ENCODE measurements at places on chromosomes 11 and 22.

DNA sequence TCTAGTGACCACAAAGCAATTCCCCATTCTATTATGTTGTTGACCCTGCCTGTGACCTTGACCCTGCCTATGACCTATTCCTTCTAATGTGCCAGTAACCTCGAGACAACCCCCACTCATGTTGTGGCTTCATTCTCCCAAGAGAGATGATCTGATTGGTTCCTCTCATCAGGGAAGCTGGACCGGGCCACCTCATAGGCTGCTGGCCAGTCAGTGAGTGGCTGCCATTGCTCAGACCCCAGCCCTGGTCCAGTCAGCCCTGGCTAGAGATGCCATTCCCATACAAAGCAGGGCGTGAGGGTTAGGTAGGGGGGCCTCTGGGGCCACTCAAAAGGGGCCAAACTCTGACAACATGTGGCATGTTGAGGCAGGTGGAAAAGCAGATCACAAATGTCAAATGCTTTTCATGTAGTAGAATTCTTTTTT lies 11.9 kb downstream of the SLC29A2 start:
- DNase-seq: no peak

DNA sequence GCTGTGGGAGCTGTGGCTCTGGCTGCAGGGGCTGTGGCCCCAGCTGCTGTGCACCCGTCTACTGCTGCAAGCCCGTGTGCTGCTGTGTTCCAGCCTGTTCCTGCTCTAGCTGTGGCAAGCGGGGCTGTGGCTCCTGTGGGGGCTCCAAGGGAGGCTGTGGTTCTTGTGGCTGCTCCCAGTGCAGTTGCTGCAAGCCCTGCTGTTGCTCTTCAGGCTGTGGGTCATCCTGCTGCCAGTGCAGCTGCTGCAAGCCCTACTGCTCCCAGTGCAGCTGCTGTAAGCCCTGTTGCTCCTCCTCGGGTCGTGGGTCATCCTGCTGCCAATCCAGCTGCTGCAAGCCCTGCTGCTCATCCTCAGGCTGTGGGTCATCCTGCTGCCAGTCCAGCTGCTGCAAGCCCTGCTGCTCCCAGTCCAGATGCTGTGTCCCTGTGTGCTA lies 514 bp downstream of the KRTAP5-9 start:
- no peak for DNase-seq

DNA sequence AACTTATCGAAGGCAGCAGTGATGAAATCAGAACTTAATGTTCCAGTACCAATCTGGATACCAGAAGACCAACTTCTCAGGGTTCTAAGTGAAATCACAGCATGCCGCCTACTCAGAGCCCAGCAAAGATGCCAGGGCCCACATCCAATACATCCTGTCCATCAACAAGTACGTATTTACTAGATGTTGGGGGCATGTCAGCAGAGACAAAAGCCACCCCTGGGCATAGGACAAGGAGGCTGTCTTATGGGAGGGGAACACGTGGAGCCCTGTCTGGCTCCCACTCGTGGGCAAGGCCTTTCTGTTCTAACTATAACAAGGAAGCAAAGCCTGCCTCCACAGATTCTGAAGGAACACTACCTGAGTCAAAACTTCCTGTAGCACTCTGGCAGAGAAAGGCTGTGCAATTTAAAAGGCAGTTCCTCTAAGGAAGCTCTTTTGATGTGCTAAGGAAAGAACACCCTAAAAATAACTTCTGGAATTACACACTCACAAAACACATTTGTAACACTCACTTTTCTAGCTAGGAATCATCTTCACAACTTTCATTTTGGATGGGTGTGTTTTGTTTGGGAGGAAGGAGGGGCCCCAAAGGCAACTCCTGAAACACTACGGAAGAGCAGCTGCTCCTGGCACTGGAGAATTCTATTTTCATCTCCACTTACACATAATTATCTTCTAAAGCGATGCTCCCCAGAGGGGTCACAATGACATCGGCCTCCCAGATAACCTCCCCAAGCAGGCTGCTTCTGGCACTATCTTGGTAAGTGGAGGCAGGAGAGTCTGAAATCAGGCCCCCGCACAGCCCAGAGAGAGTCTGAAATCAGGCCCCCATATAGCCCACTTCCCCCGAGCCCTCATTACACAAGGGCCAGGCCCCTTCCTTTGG lies 14.2 kb downstream of the SMCO4 start:
- no peak for DNase-seq

DNA sequence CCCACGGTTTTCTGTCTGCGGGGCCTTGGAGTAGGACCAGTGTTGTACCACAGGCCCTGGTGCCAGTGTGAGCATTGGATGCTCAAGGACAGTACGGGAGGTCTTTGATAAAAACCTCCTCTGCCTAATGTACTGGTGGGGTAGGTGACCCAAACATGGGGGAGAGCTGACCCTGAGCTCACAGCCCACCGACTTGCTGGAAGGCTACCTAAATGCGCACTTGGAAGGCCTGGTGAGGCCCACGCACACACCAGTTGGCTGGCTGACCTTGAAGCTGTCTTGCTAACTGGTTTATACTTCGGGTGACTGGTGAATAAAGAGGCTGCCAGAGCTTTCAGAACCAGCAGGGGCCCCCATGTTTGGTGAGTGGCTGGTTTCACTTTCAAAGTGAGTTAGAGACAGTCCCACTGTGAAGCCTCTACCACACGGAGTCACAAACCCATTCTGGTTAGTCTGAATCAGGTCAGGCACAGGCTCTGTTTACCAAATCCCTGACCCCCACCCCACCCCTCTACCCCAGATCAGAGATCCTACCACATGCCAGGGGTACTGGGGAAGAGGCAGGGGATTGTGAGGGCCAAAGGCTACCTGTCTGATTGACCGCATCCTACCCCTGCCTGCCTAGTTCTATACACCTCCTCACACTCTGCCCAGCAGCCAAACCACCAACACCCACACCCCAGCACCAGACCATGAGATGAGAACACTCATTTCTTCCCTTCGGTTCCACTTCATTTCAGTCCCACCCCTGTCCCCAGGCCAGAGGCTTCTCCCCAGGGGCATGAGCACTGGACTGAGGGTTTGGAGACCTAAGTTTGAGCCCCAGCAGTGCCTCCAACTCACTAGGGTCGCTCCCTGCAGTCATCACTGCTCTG lies 12.7 kb upstream of the IL2RB start:
- DNase-seq: no peak

DNA sequence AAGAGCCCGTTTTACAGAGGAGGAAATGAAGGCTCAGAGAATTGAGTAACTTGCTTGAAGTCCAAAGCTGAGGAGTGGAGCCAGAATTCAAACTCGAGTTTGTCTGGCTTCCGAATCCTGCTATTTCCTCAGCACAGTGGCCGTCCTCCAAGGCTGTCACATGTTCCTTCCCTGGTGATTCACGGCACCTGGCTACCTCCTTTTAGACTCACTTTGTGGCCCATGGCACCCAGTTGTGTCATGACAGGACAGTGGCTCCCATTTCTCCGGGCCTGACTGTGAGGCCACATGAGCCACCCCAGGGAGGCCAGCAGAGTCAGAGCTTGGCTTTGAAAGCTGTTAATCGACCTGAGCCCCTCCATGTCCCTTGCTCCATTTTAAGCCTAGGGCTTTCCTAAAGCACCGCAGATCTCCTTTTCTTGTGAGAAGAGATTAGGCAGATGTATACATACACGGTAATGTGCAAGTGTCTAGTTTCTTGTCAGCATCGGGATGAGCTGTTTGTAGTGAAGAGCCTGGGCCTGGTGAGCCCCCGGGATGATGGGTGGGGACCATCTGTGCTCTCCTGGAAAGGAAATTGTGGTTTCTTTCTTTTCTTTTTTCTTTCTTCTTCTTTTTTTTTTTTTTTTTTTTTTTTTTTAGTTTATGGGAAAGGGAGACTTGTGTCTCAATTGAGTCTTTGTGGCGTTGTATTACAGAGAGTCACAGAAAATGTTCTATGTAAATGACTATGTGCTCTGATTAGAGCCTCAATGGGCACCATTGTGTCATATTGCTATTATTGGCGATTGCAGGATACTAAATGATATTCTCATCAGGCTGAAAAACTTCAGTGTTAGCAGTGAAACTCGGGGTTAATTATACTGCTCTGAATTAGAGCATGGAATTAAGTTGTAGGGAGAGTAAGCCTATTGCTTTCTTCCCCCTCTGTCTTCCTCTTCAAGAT lies 54.8 kb downstream of the PTPRJ start:
- no peak for DNase-seq

GRCh38 chr22:49068861-49069500 lies 758.7 kb downstream of the BRD1 start:
- no peak for DNase-seq

DNA sequence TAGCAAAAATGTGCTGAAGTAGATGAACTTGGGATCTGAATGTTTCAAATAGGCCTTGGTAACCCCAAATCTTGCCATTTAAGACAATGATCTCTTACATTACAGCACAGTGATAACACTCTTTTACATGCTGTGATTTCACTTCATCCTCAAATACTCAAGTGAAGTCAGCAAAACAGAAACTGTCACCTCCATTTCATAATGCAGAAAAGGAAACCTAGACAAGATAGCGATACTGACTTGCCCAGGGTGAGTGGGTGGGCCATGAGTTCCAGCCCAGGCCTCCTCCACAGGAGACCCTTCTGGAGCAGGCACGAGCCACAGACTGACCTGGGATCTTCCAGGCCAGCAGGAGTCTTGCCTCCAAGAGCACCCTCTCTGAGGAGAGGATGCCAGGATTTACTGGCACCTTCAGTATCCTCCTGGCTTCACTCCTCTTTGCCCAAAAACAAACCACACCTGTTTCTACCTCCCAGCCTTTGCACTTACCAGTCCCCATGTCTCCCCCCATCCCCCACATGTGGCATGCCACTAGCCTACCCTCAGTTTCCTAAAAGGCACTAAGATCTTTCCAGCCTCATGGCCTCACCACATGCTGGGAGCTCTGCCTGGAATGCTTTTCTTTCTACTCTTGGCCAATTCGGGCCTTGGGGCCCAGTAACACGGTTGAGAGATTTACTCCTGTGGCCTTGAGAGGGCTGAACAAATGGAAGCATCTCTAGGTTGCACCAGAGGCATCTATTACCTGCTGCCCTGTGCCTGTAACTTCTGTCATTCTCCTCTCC lies 1.9 kb upstream of the DGAT2 start:
- no peak for DNase-seq

GRCh38 chr11:75802021-75802912 lies 12.7 kb upstream of the UVRAG start:
- no peak for DNase-seq

DNA sequence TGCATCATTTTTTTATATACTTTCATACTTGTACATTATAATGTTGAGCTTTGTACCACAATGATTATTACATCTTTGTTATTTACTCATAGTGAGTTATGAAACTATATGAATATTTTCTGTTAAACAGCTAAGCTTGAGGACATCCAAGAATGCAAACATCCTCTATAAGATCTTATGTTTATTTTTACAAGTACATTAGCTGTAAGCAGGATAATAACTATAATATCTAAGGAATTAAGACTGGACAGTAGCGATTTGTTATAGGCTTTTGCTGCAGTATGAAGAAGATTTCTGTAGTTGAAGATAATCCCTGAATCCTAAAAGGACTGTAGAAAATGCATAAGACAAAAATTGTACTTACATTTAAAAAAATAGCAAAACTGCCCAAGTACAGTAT lies 176.0 kb downstream of the METTL15 start:
- DNase-seq: no peak

- DNase-seq: no peak
These were observed 129.9 kb downstream of the KCNC1 start for GRCh38 chr11:17864478-17864941.

GRCh38 chr11:113435190-113435968 lies 39.8 kb downstream of the DRD2 start:
- no peak for DNase-seq

DNA sequence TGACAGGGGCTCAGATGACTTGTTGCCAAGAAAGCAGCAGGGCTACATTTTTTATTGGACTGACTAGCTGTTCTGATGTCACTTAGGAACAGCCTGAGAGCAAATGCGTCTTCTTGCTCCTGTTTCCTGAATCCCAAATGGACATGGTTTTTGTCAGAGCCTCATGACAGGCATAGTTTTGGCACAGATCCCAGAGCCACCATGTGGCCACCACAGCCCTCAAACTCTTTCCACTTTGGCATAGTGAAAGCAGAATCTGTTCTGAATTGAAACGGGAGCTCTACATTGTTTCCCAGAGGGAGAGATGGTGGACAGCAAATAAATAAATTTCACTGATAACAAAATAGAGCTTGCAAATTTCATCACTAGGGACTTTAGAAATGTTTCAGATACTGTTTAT lies 222.2 kb downstream of the C11orf87 start:
- no peak for DNase-seq

DNA sequence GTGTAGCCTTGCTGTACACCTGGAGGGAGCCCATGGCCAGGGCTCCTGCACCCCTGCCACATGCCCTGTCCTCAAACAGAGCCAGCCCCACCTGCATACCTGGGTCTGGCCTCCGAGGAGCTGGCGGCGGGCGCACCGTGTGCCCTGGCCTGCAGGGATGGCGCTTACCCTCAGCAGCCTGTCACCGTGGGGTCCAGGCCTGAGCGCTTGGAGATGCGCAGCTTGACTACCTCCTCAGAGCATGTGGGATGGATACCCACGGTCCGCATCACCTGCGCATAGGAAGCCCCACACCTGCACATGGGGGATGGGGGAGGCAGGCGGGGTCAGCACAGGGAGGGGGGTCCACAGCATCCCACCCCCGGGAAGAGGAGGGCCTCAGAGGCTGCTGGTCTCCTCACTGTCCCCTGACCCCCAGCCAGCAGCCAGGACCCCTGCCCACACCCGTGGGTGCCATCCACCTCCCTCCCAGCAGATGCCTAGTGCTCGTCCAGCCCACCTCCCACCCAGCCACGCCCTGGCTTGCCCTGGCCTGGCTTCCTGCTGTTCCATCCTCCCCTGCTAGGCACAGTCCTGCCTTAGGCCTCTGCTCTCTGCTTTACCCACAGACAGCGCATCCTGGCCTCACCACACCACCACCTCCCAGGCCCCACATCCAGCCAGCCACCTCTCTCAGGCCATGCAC lies 22.4 kb upstream of the GNB1L start:
- no peak for DNase-seq

- no peak for DNase-seq
These were observed 5.4 kb downstream of the SHISA8 start for GRCh38 chr22:41909310-41910049.

DNA sequence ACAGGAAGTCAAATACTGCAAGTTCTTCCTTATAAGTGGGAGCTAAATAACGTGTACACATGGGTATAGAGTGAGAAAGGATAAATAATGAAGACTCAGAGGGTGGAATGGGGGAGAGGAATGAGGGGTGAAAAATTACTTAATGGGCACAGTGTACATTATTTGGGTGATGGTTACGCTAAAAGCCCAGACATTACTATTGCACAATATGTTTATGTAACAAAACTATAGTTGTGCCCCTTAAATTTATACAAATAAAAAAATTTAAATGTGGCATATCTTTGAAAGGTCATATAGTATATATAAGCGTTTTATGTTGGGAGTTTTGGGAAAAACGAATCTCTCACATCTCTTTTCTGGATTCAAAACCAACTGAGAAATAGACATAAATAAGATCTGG lies 96.1 kb downstream of the KIF18A start:
- DNase-seq: no peak

All from KG1 (cell line).